Hippocampal formation (tissue), 2 donors: ENCODE measurements at places on chromosomes 12 and 14.

DNA sequence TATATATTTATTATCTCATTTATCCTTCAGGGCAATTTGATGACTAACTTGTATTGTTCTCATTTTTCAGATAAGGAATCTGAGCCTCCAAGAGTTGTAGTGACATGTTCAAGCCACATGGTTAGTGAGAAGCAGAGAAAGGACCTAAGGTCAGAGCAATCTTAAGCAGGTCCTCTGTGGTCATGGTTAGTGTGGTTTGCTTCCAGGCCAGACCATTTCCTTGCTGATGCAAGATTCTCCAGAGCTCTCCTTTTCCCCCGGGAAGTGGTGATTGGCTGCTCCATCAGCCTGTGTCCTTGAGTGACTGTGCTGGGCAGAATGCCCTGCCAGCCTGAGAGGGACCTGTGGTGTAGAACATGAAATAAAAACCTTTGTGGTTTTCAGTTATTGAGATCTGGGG, 141.3 kb downstream of the KTN1 start:
- DNase-seq = no peak

- no peak for DNase-seq
Measured at GRCh38 chr14:93859957-93860356, 67.2 kb upstream of the FAM181A start.

DNA sequence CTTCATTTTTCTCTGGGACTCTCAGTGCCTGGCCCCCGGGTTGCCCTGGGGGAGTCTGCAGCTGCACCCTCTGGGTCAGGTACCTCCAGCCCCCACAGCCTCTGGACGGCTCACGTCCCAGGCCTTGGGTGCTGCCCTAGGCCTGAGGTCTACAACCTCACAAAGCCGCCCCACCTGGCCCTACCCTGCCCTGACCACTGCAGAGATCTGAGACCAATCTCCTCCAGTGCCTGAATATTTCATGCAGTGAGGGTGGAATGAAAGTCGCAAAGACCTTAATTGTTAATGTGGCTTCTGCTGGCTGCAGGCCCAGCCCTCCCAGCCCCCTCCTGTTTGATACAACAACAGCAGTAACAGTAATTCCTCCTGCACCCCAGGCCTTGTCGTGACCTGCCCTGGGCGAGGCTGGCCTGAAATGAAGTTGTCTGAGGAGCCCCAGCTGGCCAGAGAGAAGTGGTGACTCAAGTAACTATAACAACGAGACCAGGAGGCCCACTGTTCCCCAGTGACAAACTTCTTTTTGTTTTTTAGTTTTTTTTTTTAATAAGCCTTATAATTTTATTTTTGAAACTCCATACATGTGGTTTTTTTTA, 8.8 kb upstream of the CCDC85C start:
- no peak for DNase-seq

DNA sequence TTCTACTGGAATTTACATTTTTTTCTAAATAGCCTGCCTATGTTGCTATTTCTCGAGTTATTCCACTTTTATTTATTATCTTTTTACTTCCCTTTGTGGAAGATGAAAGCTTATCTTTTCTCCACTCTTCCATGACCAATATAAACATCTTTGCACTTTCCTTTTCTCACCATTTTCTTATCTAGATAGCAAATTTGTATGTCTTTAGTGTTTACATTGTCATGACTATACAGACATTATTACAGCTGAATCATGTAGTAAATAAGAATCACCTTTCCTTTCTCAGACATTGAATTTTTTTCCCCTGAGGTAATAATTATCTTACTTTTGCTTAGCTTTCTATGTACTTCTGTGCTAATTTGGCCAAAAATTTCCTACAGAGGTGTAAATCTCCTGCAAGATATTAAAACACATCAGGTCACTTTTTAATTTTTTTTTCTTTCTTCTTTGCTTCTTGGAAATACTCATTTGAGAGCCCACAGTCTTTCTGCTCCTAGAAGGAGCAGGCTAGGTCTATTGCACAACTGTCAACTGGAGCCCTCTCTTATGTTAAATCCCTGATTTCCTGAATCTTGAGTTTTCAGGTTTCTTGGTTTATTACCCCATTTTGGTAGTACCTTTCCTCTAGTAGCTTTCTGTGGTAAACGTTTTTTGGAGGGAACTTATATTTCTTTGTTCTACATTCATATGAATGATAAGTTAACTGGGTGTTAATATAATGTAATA, 109.0 kb upstream of the ATP2B1 start:
- DNase-seq = no peak

- DNase-seq = no peak
Measured at GRCh38 chr12:88553941-88554658, 26.2 kb downstream of the KITLG start.

GRCh38 chr12:1799882-1800400, 20.4 kb upstream of the LRTM2 start:
- DNase-seq = no peak

- no peak for DNase-seq
Measured at GRCh38 chr14:68283378-68284123, 464.0 kb downstream of the RAD51B start.

DNA sequence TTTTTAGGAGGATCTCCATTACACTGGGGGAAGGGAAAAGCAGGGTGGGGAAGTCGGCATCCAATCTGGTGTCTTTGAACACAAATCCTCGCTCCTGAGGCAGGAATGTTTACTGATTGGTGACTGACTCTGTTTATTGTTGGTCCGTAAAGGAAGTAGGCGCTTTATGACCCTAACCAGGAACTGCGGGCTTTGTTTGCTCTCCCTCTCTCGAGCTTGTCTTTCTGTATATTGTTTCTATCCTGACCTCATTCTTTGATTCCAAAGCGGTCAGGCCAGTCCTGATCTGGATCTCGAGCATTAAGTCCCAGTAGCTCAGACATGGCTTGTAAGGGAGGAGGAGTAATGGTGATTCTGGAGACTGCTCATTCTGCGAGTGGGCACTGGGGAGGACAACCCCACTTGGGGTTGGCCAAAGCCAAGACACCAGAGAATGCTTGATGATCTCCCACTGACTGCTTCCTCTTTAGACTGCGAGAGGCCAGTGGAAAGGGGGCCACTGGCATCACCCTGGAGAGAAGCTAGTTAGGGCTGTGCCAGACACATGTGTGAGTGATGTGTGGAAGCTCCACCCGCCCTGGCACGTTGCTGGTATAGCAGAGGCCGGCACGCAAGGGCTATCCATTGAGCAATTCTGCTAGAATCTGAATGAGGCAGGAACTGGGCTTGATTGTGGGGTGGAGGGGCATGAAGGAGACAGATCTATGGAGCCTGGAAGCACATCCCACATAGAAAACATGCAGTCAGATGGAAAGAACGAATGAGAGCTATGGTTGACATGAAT, 194.6 kb downstream of the PAX9 start:
- DNase-seq = no peak

DNA sequence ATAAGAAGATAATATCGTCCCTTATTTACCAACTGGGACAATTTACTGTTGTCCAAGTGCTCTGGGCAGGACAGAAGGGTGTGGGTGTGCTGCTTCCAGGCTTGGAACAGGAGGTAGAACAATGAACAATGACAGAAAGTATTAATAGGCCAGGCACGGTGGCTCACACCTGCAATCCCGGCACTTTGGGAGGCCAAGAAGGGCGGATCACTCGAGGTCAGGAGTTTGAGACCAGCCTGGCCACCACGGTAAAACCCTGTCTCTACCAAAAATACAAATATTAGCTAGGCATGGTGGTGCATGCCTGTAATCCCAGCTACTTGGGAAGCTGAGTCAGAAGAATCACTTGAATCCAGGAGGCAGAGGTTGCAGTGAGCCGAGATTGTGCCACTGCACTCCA, 2.5 kb downstream of the IFI27 start:
- no peak for DNase-seq

DNA sequence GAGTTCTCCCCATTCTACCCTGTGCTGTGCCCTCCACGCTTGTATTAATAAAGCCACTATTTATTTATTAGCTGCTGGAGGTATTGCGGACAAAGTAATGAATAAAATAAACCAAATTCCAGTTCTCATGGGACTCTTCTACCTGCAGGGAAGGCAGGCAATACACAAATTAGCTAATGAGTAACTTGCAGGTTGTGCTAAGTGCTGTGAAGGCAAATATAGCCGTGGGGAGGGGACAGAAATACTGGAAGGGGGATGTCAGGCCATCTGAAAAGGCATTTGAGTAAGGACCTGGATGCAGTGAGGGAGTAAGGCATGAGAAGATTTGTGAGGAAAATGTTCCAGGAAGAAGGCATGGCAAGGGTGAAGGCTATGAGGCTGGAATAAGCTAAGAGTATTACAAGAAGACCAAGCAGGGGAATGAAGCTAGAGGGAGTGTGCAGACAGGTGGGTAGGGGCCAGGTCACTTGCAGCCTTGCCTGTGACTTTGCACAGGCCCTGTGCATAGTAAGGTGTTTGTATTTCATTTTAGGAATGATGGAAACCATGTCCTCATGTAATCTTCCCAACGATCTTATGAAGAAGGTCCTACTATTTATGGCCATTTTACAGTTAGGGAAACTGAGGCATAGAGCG, 167.5 kb downstream of the PTPN11 start:
- DNase-seq = no peak

- no peak for DNase-seq
Measured at GRCh38 chr12:78804262-78804661, 60.3 kb upstream of the SYT1 start.

DNA sequence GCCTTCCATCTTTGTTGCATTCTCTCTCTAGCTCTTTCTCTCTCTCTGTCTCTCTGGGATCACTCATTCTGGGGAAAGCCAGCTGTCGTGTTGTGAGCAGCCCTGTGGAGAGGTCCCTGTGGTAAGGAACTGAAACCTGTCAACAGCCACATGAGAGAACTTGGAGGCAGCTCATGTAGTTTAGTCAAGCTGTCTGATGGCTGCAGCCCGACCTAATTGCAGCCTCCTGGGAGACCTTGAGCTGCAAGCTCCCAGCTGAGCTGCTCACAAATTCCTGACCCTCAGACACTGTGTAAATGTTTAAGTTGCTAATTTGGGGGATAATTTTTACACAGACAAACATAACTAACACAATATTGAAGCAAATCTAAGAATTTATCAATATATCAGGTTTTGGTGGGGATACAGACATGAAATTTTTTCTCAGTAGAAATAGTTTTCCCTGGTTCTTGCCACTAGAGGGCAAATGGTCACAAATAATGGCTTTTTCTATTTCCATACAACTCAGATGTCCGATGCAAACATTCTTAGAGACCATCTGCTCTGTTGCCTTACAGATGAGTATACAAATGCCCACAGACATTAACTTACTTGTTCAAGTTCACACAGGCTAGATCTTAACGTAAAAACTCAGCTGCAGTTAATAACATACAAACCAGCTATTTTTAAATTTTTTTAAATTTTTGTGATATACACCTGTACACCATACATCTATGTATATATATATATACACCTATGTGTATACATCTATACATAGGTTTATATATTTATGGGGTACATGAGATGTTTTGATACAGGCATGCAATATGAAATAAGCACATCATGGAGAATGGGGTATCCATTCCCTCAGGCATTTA, 15.5 kb upstream of the KRR1 start:
- DNase-seq = no peak

- DNase-seq = peak; percentile 58
Measured at GRCh38 chr14:81436296-81437138, 36.4 kb upstream of the STON2 start.

- peak; percentile 51 for DNase-seq
Measured at GRCh38 chr14:102317564-102318248, 1.8 kb upstream of the ZNF839 start.

DNA sequence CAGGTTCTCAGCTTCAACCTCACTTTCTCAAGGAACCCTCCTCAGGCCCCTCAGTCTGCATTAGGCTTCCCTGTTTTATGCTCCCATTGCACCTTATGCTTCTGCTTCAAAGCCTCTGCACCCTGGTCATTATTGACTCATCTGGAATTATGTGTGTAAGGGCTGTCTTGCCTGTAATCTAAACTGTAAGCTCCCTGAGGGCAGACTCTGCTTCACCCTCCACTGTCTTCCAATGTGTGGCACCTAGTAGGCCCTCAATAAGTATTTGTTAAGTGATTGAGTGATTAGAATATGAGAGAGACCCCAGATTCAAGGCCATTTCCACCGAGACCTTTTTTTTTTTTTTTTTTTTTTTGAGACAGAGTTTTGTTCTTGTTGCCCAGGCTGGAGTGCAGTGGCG, 79.1 kb downstream of the VCPKMT start:
- DNase-seq = no peak

DNA sequence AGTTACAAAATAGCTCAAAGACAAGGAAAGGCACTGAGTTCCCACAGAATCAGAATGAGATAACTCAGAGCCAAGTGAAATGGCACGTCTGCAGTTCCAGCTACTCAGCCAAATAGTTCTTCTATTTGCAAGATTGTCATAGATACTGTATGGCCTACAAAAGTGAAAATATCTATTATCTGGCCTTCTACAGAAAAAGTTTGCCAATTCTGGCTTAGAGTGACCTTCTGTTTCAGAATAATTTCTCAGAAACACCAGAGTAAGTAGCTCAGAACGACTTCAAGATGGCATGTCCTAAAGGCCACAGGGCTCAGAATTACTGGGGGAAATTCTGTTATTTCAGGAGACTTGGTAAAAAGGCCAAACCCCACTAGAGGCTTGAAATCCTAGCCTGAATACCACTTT, 10.7 kb upstream of the RTRAF start:
- no peak for DNase-seq

DNA sequence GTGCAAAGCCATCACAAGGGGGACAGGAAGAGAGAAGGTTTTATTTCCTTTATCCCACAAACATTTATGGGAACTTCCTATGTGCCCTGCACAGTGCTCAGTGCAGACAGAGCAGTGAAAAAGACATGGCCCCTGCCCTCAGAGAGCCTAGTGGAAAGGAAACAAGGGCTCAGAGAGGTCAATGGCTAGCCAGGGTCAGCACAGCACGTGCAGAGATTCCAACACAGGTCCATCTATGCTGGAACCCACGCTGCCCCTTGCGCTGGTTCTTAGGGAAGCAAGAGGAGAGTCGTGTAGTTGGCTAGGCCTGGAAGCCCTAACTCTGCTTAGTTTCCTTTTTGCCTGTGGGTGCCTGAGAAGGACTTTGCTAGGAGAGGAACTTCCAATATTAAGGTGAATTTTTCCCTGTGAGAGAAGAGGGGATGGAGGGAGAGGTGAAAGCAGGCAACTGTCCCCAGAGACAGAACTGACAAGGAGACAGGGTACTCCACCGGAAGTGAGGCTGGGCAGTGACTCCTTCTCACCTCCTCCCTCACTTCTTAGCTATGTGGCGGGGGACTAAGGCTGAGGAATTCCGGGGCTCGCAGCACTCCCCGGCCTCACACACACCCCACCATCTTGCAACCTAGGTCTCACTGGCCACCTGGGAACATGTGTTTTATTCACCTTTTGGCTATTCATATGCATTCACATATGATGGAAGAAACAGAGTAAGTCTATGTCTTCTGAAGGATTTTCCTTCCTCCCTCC, 12.1 kb upstream of the GPX2 start:
- DNase-seq = no peak

GRCh38 chr12:115820656-115821055, 456.8 kb downstream of the MED13L start:
- DNase-seq = no peak

- DNase-seq = no peak
Measured at GRCh38 chr12:43898474-43898873, 62.6 kb downstream of the TMEM117 start.
